ENCODE measurements at places on chromosomes 12 and 14. TPM values are rescaled to one million over a fixed set of nuclear protein-coding genes. Genes with fewer than 3 reads are reported as not detected.

DNA sequence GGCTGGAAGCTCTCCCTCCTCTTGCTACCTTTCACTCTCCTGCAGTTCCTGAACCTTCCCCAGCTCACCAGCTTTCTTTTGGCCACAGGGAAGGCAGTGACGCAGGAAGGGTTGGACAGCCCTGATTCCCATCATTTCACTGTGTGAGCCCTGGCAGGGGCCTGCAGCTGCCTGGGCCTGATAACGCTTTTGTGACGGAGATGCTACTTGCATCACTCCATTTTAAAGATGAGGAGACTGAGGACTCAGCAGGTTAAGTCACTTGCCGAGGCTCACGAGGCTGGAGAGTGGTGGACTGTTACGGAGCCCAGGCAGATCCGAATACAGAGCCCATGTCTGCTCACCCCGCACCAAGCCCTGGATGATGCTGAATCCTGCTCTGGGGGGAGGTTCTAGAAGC lies 145.3 kb downstream of the RBM19 start:
- no peak for DNase-seq

GRCh38 chr12:630656-631632 lies 32.3 kb downstream of the NINJ2 start:
- no peak for DNase-seq

DNA sequence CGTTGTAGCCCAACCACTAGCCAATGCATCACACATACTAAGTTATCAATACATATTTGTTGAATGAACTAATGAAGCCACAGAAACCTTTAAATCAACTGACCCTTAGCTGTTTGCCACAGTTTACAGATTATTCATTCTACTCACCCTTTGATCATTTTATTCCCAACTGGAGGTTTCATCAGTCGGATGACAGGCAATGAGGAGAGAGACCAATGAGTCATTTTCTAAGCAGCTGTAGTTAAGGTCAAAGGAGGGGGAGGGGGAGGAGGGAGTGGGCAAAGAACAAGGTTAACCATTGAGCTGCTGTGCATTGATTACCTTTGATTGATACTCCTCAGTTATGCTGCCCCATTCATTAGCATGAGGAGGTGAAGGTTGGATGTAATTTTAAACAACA lies 469.5 kb downstream of the VRK1 start:
- no peak for DNase-seq

GRCh38 chr12:23204933-23205778 lies 580.2 kb downstream of the ETNK1 start:
- peak; percentile 79 for DNase-seq

GRCh38 chr12:89907659-89908058 lies 199.0 kb upstream of the ATP2B1 start:
- peak; percentile 55 for DNase-seq

- DNase-seq: no peak
Measured at GRCh38 chr12:592024-592505, 71.2 kb downstream of the NINJ2 start.

GRCh38 chr12:48084841-48085460 lies 20.9 kb downstream of the SENP1 start:
- no peak for DNase-seq

DNA sequence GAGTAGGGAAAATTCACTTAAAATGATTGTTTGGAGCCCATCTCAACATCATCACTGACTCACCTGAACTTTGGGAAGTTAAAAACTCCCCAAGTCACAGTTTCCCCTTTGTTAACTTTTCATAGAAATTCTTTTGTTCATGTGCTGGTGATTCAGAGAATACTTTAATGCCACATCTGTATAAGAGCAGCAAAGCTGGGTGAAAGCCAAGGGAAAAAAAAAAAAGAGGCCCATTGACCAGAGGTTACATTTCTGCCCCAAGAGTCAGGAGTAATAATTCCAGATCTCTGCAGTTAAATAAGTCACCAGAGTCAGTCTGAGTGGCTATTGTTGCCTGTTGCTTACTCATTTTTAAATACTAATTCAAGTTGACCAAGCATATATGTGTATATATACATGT lies 136.4 kb upstream of the LGR5 start:
- DNase-seq: peak; percentile 39

GRCh38 chr12:110853836-110854235 lies 7.0 kb downstream of the CCDC63 start:
- DNase-seq: no peak

GRCh38 chr12:32501835-32502333 lies 102.5 kb downstream of the FGD4 start:
- peak; percentile 80 for DNase-seq

- no peak for DNase-seq
Measured at GRCh38 chr12:118448341-118448740, 72.0 kb downstream of the SUDS3 start.

- DNase-seq: peak; percentile 30
Measured at GRCh38 chr14:26204728-26205479, 392.9 kb downstream of the NOVA1 start.

DNA sequence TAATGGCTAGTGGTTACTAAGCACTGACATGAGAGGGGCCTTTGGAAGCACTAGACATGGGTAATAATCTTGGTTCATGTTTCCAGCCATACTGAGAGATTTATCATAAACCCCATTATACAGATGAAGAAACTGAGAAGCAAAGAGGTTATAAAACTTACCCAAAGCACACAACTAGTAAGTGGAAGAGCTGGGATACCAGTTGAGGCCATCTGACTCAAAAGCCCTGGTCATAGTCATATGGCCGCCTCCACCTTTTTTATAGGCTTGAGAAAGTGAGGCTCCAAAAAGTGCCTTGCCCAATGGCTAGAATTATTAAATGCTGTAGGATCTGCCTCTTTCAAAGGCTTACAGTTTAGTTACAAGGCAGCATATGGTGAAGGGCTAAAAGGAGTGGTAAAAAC lies 944 bp downstream of the TXNRD1 start:
- no peak for DNase-seq

DNA sequence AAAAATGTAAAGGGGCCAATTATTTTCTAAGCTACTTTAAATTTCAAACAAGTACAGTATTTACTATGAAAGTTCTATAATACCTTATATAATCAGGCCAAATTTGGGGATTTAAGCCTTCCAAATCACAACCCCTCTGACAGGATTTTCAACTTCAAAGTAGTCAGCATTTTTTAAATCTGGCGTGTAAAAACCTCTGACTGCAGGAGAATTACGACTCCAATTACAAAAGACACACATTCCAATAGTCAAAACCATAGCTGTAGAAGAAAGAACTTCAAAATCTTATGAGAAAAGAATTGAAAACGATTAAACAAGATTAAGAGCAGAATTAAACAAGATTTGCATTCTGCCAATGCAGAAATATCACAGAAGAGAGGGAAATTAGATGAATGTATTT lies 12.7 kb downstream of the OSBPL8 start:
- peak; percentile 19 for DNase-seq

DNA sequence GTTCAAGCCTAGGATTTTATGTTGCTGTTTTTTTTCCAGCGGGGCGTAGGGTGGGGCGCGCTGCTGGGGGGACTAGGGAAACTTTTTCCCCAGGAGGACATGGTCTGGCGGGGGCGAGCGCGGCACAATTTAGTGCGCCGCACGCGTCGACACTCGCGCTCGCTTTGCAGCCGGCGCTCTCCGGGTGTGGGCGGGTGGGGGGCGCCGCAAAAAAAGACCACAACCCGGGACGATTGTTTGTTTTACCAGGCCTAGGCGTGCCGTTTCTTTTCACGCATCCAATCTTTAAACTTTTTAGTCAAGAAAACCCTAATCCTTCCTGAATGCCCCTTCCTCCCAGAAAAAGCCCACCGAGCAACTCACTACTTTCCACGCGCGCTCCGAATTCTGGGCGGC lies 865 bp upstream of the ZFP36L1 start:
- no peak for DNase-seq

- no peak for DNase-seq
Measured at GRCh38 chr14:22336031-22336430, 253.0 kb downstream of the DAD1 start.

- DNase-seq: no peak
Measured at GRCh38 chr14:68686724-68687123, 106.1 kb downstream of the ZFP36L1 start.

GRCh38 chr14:79278798-79279644 lies 932.3 kb downstream of the DIO2 start:
- DNase-seq: peak; percentile 96

DNA sequence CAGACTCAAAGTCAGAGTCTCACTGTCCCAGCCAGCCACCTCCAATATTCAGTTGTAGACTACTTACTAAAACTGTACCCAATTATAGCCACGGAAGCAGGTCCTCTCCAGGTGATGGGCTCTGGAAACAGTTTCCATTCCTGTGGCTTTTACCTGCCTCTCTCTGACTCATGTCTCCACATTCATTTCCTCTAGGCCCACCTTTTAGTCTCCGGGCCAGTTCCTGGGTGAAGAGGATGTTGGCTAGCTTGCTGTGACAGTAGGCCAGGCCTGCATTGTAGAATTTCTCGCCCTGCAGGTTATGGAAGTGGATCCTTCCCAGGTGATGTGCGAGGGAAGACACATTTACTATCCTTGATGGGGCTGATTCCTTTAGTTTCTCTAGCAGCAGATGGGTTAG lies 5.6 kb downstream of the RDH11 start:
- DNase-seq: no peak

GRCh38 chr12:13390381-13390861 lies 193.9 kb downstream of the EMP1 start:
- peak; percentile 69 for DNase-seq

DNA sequence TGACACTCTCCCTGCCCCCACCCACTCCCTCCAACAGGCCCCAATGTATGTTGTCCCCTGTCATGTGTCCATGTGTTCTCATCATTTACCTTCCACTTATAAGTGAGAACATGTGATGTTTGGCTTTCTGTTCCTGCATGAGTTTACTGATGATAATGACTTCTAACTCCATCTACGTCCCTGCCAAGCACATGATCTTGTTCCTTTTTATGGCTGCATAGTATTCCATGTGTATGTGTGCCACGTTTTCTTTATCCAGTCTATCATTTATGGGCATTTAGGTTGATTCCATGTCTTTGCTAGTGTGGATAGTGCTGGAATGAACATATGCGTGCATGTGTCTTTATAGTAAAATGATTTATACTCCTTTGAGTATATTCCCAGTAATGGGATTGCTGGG lies 100.0 kb upstream of the LHX5 start:
- DNase-seq: no peak

- DNase-seq: no peak
Measured at GRCh38 chr14:36820111-36820709, 158.6 kb downstream of the PAX9 start.

DNA sequence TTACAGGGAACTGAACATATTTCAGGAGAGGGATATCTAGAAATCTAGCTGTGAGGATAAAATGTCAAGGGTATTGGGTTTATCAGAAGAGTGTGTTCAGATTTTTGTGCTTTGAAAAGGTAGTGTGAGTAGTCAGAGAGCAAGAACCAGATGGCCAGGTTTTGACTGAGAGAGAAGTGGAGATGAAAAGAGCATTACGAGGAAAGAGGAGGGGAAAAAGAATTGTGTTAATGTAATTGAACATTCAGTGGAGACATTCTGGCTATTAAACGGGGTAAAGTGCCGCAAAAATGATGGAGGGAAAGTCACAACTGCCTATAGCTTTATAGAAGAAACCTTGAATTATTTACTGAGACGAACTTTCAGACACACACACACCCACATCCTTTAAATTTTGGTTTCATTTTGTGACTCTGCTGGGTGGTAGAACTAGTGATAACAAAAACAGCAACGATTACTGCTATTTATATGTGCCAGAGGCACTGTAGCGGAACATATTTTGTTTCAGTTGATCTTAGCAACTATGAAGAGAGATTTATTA lies 213.6 kb downstream of the ERC1 start:
- DNase-seq: peak; percentile 31

HECTD1 gene
- total RNA-seq: 534 TPM

PRH2 gene
- total RNA-seq: not detected

C12orf56 gene
- total RNA-seq: 0.77 TPM

AVPR1A gene
- total RNA-seq: not detected

KRT3 gene
- total RNA-seq: not detected

CFAP54 gene
- 5.1 TPM for total RNA-seq

FBXW8 gene
- 10.8 TPM for total RNA-seq

TEAD4 gene
- total RNA-seq: 7.4 TPM

DAO gene
- total RNA-seq: not detected

LBHD2 gene
- total RNA-seq: not detected

CACNA1C gene
- 11.4 TPM for total RNA-seq

OR4E2 gene
- not detected for total RNA-seq

SIRT4 gene
- 2.5 TPM for total RNA-seq

REP15 gene
- total RNA-seq: 0.99 TPM

DIP2B gene
- total RNA-seq: 19.5 TPM
